Omental fat pad (tissue), 4 donors: ENCODE measurements at places on chromosomes 7 and 10.

DNA sequence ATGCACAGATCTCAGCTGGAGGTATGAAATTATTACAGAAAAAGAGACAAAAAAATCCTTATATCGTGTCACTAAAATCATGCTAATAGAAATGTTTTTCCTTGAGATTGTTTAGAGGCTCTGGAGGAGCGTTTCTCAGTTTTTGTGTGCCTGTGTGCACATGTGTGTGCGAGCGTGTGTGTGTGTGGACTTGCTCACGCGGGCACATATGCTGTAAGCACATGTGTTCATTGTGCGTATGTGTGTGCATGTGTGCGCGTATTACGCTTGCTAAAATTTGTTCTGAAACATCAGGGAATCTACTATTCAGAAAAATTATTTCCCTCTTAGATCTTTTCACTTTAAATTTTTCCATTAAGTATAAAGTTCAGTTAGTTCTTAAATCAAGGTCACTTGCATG, 1111.2 kb downstream of the NRG3 start:
- DNase-seq: no peak

- DNase-seq: no peak
Measured at GRCh38 chr10:47364366-47364765, 16.2 kb downstream of the RBP3 start.

GRCh38 chr10:45461034-45461433, 87.0 kb downstream of the ALOX5 start:
- DNase-seq: no peak

GRCh38 chr7:28442540-28443420, 30.5 kb downstream of the CREB5 start:
- no peak for DNase-seq

DNA sequence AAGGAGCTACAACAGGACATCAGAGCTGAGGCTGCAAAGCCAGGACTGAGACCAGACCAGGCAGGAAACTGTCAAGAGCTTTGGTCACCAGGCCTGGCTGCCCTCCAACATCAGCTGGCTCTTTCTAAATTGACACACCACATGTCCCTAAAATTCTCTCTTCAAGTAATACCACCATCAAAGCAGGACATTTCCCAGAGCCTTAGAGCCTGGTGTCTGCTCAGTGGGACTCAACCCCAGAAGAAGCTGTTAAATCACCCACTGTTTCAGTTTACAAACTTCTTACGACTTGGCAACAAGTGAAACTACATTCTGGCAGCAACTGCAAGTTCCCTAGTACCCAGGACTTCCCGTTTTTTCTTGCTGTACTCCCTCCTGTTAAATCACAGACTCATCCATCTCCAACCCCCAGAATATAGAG, 3.8 kb upstream of the IL6 start:
- DNase-seq: no peak

GRCh38 chr7:37311355-37311754, 137.3 kb downstream of the ELMO1 start:
- no peak for DNase-seq

DNA sequence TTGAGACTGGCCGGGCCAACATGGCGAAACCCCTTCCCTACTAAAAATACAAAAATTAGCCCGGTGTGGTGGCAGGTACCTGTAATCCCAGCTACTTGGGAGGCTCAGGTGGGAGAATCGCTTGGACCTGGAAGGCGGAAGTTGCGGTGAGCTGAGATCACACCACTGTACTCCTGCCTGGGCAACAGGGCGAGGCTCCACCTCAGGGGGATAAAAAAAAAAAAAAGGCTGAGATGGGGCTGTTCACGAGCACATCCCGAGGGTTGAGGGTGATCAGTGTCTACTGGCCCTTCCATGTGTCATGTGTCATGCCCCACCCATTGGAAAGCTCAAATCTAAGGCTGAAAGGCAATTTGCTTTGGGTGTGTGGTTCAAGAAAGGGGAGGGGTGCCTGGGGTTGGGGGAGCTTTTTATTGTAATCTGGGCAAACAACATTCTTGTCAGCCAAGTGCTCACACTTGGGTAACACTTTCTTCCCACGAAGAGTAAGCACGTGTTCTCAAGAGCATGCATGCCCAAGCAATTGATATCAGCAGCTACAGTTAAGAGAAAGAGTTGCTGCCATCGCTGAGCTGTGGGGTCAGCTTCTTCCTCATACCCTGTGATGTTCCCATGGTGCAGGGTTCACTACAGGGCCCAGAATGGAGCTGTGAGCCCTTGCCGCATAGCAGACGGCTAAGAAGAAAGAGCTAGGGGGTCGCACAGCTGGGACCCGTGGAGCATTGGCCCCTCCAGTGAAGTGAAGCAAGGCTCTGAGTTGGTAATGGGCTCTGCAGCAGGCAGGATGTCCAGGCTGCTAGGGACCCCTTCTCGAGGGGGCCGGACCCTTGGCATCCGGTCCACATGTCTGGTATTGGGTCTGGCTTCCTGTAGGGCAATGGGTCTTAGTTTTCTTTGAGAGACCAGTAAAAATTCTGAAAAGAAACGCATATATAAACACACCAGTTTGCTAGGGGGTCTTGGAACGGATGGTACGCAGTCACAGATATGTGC, 9.9 kb upstream of the ACSL5 start:
- DNase-seq: no peak

GRCh38 chr7:16691241-16691640, 45.3 kb downstream of the BZW2 start:
- no peak for DNase-seq

GRCh38 chr7:141189231-141189630, 115.4 kb downstream of the TMEM178B start:
- DNase-seq: no peak

DNA sequence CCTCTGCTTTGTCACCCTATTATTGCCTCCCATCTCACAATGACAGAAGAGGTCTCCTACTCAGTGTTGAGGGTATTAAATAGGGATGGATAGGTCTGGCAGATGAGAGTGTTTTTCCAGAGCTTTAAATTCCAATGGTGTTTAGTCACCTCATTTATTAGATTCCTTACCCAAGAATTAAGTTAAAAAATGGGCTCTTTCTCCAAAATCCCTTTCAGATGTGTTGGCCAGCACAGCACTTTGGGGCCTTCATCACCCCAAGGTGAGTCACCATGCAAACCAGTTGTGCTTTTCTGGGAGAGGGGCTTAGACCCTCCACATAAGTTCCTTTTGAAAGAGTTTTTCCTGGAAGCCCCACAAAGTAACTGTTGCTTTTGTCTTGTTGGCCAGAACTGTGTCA, 78.4 kb downstream of the CYP26A1 start:
- DNase-seq: no peak

GRCh38 chr7:22885797-22886261, 63.2 kb upstream of the TOMM7 start:
- DNase-seq: no peak

DNA sequence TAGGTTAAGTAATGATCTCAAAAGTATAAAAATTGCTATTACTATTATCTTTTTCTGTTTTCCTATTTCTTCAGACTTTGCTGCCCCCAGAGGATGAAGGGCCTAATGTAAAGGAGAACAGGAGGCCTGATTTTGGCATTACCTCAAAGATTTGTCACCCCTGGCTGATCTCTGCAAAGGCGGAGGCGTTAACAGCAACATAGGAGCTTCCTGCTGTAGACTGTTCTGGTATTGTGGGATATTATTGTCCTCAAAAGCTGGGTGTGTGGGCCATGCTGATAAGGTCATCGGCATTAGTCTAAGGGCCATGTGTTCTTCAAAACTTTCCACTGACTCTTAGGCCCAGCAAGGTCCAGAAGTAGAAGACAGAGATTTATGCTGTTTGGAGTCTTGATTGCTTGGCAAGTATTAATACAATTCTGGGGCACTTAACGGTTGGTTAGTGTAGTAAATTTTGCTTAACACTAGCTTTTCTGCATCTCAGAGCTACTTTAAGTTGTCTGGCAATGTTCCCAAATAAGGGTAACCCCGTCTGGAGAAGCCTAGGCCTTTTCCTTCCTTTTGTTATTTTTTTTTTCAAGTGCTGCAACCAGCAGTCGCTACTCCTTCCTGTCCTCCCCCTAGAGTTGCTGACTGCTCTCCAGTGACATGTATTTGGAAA, 14.0 kb upstream of the ENTPD1 start:
- no peak for DNase-seq

DNA sequence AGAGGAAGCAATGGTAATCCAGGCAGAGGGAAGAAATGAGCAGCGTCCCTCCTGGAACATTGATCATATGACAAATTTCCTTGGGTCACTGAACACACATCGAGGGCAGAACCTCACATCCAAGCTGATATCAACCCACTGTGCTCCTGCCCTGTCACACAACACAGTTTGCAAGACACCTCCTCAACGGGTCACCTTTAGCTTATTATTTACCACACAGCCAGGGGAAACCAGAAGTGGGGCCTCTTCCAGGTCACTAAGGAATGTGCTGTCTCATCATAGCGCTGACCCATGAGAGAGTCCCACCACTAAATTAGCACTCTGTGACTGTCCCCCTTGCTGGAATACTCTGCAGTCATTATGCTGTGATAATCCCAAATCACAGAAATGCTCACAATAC, 69.7 kb upstream of the PPP1R3C start:
- DNase-seq: no peak
